Astrocyte of the spinal cord (primary cell): ENCODE measurements at places on chromosomes 1 and 21.

GRCh38 chr1:28172713-28173150 is 3.8 kb downstream of the PTAFR start:
- DNase-seq = no peak

DNA sequence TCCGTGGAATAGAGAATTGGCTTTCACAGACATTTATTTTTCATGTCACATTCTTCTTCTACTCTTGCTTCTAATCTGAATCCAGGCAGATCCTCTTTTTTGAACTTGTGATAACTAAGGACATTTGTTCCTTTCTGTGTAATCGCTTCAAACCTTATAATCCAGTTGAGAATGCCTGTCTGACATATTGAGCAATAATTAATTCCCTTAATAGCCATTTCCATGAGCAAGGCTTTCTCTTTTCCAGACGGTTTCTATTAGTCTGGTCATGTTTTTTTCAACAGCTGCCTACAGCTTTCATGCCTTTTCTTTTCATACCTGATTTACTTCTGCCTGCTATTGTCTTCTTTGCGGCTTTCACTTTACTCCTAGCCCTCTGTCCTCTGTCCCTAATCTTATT is 163.4 kb downstream of the CYYR1 start:
- DNase-seq = no peak

DNA sequence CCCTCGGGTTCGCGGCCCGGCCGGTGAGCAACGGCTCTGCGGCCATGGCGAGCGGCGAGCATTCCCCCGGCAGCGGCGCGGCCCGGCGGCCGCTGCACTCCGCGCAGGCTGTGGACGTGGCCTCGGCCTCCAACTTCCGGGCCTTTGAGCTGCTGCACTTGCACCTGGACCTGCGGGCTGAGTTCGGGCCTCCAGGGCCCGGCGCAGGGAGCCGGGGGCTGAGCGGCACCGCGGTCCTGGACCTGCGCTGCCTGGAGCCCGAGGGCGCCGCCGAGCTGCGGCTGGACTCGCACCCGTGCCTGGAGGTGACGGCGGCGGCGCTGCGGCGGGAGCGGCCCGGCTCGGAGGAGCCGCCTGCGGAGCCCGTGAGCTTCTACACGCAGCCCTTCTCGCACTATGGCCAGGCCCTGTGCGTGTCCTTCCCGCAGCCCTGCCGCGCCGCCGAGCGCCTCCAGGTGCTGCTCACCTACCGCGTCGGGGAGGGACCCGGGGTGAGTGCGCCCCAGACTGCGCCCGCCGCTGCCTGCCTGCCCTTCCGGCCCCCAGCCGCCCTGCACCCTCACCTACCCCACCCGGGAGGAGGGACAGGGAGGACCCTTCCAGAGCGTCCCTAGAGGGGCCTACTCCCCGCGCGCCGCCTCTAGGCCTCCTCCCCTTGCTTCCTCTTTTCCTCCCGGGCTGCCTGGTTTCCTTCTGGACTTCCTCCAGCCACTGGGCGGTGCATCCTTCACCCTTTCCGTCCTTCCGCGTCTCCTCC is at the start of gene RNPEP:
RNPEP (plus strand) TSS at position 26 of the 757 bp plus-strand sequence; CDS start at position 45, 19 bp downstream.
- peak; percentile 67 for DNase-seq

DNA sequence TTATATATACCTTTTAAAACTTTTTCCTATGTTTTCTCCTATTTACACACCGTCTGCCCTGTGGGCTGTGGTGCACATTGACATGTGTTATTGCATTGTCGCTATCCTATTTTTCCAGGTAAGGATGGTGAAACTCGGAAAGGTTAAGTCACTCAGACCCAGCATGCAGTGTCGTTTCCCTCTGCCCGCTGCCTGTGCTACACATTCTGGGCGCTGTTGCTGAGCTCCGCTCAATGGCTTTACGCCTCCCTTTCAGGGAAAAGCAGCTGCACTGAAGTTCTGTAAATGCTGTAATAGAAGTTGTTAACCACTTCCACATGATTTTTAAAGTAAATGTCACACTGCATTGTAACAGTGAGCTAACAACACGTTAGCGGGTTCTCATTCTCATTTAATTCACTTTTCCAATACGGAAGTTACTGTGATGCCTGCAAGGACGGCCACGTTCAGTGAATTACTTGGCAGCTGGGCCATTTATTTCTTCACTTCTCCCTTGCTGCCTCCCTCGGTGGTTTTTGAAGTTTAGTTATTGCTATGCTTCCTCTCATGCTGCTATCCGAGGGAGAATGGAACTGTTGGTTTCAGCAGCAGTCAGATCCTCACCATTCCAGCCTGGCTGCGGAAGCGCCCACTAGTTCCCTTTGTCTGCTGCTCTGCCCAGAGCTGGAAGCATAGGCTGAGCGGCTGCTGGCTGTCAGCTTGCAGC is 288.7 kb downstream of the SPATA17 start:
- DNase-seq = peak; percentile 25

DNA sequence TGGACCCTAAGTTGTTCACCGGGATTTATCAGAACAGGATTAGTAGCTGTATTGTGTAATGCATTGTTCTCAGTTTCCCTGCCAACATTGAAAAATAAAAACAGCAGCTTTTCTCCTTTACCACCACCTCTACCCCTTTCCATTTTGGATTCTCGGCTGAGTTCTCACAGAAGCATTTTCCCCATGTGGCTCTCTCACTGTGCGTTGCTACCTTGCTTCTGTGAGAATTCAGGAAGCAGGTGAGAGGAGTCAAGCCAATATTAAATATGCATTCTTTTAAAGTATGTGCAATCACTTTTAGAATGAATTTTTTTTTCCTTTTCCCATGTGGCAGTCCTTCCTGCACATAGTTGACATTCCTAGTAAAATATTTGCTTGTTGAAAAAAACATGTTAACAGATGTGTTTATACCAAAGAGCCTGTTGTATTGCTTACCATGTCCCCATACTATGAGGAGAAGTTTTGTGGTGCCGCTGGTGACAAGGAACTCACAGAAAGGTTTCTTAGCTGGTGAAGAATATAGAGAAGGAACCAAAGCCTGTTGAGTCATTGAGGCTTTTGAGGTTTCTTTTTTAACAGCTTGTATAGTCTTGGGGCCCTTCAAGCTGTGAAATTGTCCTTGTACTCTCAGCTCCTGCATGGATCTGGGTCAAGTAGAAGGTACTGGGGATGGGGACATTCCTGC is 3.9 kb upstream of the OLFML3 start:
- DNase-seq = peak; percentile 39

DNA sequence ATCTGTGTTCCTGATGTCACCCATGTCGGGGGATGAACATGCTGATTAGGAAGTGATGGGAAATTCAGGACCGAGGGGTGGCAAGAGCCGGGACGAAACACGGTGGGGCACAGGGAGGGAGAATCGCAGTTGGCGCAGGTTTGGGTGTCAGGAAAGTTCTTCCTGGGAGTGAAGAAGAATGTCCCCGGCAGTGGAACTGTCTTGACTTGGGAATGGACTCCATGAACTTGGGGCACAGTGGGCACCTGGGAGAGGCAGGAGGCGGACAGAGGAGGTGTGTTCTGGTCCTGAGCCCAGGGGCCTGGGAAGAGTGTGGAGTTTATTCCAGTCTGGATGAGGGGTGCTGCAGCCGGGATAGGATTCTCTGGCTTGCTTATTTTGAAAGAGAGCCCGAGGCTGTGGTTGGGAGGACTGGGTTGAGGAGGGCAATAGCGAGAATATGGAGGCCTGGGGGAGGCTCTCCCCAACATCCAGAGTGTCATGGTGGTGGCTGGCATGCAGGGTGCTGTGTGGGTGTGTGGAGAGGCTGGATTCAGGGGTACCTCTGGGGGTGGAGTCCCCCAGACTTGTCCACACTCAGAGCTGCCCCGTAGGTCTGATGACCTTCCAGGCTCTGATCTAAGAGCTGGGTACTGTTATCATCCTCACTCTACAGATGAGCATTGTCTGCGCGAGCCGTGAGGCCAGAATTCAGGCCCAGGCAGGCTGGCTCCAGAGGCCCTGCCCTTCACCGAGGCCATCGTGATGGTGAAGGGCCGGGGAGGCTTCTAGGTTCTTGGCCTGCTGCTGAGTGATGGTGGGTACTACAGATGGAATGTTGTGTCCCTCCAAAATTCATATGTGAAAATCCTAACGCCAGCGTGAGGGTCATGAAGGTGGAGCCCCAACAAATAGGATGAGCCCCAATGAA is 274.5 kb upstream of the C1orf174 start:
- no peak for DNase-seq

- peak; percentile 69 for DNase-seq
These were observed 9.6 kb downstream of the P3H1 start for GRCh38 chr1:42756956-42757891.

- peak; percentile 71 for DNase-seq
These were observed 27.6 kb downstream of the SKI start for GRCh38 chr1:2255420-2256369.

- no peak for DNase-seq
These were observed 167.1 kb upstream of the BEND5 start for GRCh38 chr1:48943826-48944225.

DNA sequence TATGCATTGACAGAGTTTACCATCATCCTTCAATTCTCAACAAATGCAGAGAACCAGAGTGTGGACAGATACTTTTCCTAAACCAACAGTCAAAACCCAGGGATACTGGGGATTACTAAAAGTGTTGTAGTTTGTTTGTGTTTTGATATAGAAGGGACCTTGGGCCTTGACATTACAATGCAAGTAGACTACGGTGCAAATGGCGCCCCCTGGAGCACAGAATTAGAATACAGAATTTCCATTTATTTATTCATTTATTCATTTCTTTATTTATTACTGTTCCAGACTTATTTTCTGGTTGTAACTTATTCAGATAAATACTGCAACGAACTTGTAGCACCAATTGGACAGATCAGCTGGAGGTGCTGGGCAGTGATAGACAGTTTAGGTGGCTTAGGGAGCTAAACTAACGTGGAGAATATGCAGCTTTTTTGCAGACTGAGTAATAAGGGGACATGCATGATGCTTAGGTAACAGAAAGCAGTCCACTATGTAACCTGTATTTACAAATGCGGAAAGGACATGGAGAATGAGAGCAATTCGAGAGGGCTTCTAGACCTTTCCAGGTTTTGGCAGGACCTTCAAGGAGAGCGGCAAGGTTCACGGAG is 42.6 kb downstream of the KIRREL1 start:
- peak; percentile 65 for DNase-seq

GRCh38 chr1:28577052-28577678 is 14.9 kb upstream of the RAB42 start:
- DNase-seq = no peak

- no peak for DNase-seq
These were observed 483.5 kb upstream of the PKN2 start for GRCh38 chr1:88200545-88200944.

- DNase-seq = no peak
These were observed 73.9 kb downstream of the OBSCN start for GRCh38 chr1:228281631-228282328.

DNA sequence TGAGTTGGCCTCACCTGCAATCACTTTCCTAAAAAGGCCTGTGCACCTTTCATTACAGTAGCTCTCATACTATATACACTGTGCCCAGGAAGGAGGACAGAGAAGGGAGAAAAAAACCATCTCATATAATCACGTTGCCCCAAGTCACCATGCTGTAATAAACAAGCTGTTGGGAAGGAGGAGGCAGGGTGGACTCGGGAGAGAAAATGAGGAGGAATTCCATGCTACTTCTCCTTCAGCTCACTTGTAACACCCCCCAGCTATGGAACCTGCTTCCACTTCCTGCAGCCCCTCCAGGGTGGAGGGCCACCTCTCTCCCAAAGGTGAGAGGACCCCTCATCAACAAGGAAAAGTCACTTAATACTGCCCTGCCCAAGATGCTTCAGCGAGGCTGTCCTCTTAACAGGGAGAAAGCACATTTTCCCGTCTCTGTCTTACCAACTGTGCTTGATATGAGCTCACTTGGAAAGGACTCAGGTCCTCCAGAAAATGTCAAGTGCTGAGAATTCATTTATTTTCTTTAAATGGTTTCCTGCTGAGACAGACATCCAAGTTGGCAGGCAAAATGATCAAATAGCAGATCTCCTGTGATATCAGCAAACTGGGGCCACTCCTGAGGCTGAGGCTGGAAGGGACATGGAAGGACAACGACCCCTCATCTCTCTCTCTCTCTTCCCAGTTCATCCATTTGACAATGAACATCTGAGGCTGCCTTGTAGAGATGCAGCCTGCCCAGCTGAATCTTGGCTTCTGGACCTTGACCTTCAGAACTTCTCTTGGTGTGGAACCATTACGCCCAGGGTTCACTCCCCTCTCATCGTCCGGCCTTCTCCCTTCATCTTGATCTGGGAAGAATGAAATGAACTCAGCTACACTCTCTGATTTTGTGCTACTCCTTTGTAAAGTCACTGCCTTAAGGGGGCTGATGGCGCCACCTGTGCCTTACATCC is 54.0 kb downstream of the CAPN9 start:
- DNase-seq = peak; percentile 18

DNA sequence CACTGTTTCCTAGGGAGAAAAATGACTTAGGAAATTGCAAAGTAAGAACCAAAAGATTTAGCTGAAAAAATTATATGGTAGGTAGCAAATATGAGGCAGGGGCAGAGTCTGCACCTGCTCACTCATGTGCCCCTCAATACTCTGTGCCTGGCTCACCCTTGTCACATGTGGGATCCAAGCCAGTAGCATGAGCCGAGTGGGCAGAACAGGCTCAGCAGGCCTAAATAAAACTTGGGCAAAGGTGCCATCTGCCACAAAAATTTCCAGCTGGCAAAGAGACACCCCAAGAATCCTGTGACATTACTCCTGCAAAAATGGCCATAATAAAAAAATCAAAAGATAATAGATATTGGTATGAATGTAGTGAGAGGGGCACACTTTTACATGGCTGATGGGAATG is 1321.2 kb downstream of the NCAM2 start:
- DNase-seq = no peak

DNA sequence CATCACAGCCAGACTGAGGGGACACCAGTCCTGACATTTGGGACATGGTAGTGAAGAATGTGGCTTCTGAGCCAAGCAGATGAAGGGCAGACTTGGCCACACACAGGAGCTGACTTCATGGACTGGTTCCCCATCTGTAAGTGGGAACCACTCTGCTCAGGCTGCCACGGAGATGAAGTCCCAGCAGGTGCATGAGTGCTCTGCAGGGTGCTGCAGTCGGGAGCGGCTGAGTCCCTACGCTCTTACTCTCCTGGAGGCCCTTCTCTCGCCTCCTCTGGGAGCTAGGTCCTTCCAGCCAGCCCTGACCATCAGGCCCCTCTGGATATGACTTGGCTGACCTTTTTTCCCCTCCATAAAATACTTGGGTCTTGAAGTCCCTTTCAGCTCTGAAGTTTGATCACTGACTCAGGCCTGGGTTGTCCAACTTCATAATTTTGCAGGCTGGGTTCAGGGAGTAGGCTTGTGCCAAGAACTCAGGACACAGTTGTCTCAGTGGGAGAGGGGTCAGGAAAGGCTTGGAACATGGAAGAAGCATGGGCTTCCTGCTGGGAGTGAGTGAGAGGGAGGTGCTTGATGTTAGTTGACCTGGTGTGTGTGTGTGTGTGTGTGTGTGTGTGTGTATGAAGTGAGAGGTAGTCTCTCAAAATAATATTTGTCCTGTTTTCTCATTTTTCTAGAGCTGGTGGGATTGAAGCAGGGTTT is 21.0 kb upstream of the EPS8L3 start:
- DNase-seq = no peak

GRCh38 chr21:43921979-43922945 is 57.2 kb downstream of the AGPAT3 start:
- DNase-seq = no peak

DNA sequence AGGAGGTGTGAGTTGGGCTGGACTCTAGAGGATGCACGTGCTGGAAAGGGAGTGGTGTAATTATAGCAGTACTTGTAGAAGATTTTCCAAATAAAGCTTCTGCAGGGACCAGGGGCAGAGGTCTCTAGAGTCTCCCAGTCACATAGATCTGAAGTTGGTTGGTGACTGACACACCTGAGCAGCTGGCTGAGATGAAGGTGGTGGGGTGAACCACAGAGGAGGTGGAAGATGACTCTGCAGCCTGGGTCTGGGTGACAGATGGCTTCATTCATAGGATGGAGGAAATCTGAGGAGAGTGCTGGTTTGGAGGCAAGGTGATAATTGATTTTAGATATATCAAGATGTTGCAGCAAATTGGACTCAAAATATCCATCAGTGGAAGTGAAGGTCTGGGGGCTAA is 178.9 kb upstream of the IVNS1ABP start:
- DNase-seq = no peak
